Ovary (tissue), 10 donors: ENCODE measurements at places on chromosomes 3 and 15. TPM values are rescaled to one million over a fixed set of nuclear protein-coding genes. Genes with fewer than 3 reads are reported as not detected.

- DNase-seq, result no peak
Observed at GRCh38 chr15:101617390-101617965, 34.7 kb downstream of the TM2D3 start.

Gene SCN5A
- total RNA-seq, result 3.7 TPM

Gene TADA3
- total RNA-seq, result 60.3 TPM

DNA sequence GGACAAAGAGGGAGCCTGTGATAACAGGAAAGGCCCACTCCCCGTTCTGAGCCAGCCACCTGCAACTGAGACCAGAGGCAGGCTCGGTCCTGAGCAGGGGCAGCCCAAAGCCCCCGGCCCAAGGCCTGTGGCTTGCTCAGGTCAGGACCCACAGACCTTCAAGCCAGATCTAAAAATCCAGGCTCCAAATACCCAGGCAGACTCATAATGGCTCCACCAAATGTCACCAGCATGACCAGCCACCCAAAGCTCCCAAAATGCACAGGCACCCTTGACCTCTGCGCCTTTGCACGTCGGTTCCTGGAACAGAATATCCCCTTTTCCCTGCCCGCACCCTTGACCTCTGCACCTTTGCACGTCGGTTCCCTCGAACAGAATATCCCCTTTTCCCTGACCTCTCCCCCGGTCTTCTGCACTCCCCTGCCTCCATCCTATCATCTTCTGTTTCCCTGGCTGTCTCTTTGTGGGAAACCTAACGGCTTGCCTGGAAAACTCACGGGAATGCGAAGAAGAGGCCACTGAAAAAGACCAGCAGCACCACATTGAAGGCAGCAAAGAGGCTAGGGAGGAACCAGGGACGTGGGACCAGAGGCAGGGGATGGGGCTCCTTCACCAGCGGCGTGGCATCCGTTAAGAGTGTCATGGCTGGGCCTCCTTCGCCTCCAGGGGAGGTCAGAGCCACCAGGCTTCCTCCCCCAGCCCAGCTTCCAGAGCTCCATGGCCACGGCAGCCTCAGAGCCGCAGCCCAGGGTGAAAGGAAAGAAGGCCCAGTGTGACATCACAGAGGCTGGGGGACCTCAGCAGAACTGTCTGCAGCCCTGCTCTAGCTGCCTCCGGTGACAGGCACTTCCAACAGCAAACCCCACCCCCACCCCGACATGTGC is at the start of gene ZDHHC19:
Gene ZDHHC19 (minus strand): TSS at position 728 of the 884 bp plus-strand sequence. CDS start 85 bp downstream, at position 643.
- no peak for DNase-seq

DNA sequence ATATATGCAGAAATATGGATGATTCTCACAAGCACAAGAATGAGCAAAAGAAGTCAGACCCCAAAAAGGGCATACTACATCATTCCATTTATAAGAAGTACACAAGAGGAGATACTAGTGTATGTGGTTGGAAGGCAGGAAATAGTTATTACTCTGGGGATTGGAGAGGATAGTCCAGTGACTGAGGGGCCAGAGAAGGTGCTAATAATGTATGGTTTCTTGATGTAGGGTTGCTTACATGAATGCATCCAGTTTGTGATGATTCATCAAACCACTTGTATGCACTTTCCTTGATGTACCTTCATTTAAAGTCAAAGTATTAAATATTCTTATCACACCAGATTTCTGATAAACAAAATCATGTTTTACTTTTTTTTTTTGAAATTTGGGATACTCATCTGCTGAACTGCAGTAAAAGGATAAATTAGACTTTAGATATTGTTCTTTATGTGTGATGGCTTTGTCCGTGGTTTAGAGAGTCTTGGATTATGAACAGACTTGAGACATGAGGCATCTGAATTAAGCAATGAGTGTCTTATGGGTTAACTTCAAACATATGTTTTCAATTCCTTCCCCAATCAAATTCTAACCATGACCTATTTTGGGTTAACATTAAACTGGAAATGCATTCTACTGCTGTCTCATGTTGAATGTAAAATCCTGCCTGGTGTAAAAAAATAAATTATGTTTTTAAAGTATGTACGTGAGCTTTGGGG is 171.2 kb downstream of the SEMA6D start:
- no peak for DNase-seq

DNA sequence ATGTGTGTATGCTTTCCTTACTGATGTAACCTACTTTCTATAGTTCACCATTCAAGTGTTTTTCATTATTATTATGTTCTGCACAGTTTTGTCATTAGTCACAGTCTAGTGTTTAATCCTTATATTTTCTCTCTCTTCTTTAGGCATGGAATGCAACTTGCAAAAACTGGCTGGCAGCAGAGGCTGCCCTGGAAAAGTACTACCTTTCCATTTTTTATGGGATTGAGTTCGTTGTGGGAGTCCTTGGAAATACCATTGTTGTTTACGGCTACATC is 6.9 kb downstream of the SUCNR1 start:
- no peak for DNase-seq

Gene GOLGB1
- 59.6 TPM for total RNA-seq
